ENCODE measurements at places on chromosomes 2 and 18.
A peak's percentile ranks its signal among the peaks of the same experiment; 100 is the strongest.

GRCh38 chr2:216882876-216883275 lies 23.0 kb upstream of the TNP1 start:
- DNase-seq = no peak

GRCh38 chr2:16105669-16106281 lies 165.4 kb downstream of the MYCN start:
- DNase-seq = no peak

- DNase-seq = no peak
Measured at GRCh38 chr2:191176801-191177438, 26.1 kb upstream of the STAT4 start.

DNA sequence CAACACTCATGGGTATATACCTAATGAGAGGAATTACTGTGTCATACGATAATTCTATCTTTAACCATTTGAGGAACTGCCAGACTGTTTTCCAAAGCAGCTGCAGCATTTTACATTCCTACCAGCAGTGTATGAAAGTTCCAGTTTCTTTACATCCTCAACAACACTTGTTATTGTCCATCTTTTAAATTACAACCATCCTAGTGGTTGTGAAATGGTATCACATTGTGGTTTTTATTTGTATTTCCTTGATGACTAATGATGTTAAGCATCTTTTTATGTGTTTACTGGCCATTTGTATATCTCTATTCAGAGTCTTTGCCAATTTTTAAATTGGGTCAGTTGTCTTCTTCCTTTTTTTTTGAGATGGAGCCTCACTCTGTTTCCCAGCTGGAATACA lies 4.0 kb upstream of the CKAP2L start:
- no peak for DNase-seq

- no peak for DNase-seq
Measured at GRCh38 chr18:79955302-79956075, 4.0 kb upstream of the SLC66A2 start.

GRCh38 chr2:235851828-235852525 lies 316.2 kb downstream of the GBX2 start:
- DNase-seq = no peak

GRCh38 chr18:8724452-8724851 lies 19.1 kb downstream of the MTCL1 start:
- DNase-seq = no peak

- no peak for DNase-seq
Measured at GRCh38 chr18:24545651-24546050, 85.2 kb downstream of the HRH4 start.

DNA sequence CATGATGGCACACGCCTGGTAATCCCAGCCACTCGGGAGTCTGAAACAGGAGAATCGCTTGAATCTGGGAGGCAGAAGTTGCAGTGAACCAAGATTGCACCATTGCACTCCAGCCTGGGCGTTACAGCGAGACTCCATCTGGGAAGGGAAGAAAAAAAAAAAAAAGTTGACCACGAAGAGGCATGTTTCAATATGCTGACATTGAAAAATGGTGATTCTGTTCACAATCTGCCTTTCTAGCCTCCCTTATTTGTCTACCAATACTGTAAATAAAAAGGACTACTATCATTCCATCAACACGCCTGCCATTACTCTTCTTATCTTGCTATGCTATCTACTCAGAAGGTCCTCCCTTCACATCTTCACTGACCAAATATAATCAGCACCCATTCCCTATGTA lies 18.4 kb downstream of the GFPT1 start:
- no peak for DNase-seq

DNA sequence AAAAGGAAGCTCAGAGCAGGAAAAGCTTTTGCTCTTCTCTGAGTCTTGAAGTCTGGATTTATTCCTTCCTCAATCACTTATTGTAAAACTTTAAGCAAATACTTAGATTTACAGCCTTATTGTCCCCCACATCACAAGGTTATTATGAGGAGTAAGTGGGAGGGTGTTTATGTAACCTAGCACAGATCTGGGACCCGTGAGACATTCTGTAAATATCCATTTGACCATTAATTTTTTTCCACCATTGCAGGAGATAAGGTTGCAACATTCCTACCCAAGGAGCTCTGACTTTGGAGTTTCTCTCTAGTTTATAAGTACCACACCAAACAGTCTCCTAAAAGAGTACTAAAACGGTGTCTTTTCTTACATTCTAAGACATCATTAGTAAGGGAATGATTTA lies 52.1 kb upstream of the CTIF start:
- DNase-seq = no peak

- DNase-seq = no peak
Measured at GRCh38 chr2:56613920-56614319, 430.1 kb downstream of the CCDC85A start.

- no peak for DNase-seq
Measured at GRCh38 chr2:188102881-188103280, 188.8 kb upstream of the GULP1 start.

DNA sequence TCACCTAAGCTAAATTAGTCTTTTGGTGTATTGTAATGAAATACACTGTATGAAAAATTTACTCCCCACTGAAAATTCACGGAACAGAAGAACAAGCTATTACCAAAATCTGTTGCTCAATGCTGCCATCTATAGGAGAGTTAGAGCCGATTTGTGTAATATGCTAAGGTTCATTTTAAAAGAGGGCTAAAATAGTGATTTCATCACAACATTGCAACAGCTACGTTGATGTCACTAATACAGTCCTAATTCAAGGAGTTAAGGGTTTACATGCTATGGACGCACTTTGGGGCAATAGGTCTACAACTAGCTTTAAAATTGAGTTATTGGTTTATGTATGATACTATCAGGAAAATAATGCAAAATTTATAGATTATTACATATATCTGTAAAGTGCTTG lies 3.0 kb upstream of the IRS1 start:
- peak; percentile 59 for DNase-seq

DNA sequence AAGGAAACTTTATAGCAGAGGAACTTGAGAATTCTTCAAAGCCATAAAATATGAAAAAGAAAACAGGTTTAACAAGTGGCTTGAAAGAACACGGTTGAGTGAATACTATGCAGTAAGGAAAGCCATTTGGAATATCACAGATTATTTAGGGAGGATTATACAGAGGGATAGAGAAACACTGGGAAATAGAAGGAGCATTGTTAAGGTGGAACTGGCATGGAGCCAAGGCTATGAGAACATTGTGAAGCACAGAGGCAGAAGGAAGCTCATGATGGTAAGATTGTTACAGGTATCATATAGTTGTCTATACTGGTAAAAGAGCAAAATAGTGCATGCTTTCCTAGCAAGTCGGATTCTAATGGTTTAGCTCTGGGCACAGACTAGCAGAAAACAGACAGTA lies 87.1 kb downstream of the SS18 start:
- DNase-seq = no peak

DNA sequence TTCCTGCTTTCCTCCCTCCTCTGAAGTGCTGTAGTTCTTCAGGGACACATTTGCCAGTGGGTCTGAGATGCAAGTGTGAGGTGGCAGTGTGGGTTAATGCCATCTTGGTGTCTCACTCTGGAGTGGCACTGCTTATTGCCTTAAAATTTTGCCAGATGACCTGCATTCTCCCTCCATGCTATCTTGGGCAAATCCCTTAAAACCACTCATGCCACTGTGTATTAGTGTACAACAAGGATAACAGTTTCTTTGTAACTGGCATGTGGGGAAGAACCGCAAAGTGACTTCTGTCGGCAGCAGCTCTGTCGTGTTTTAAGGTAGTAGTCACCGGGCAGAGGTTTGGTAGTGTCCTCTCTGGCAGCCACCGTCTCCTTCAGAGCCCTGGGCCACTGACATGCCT lies 124.2 kb downstream of the NEDD4L start:
- no peak for DNase-seq

DNA sequence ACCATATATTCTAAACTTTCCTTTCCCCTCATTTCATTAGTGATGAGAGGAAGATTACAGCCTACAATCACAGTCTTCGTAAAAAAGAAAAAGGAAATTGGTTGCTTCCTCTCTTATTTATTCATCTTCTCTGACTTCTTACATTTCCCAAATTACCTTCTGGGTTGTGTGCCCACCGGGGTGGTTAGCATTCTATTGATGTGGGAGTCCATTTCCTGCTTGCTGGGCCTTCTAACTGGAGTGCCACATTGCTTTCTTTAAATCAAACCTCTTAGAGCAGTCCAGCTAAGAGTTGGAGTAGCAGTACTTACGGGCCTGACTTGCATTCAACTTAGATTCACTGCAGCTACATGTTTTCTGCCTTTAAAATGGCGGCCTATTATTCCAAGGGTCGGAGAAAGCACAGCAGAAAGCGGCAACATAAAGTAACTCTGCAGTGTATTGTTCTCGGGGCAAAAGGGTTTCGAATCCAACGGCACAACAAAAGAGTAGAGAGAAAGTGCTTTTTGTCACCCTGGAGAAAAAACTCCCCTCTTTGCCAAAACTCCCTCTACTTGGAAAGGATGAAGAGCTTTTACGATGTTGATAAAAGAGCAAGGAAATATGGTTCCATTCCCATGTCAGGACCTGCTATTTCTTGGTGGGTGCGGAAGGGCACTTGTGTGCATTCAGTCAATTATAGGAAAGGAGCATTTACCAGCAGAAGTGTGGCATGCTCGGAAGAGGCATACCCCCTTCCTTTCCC lies 110.6 kb upstream of the DLX2 start:
- no peak for DNase-seq

DNA sequence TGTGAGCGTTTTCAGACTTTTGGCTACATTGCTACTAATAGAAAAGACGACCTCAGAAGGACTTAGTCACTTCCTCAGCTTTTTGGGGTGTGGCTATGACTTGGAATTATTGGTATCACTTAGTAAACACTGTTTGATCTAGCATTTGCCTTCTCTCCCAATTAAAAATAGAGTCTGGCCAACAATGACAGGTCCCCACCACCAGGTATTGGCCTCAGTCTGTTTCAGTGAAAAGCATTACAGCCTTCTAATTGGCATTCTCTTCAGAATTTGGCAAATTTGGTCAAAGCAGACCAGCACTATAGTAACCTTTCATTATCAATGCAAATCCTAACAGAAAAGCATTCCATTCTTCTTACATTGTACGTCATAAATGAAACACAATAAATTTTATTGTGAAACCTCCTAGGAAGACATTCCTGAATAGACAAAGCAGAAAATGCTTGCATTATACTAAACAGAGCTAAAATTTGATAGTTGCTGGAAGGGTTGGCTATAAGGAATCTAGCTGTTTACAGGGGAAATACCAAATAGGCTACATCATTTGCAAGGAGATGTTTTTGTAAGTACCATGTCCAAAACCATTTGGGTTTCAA lies 613.9 kb downstream of the IRS1 start:
- no peak for DNase-seq

- DNase-seq = peak; percentile 23
Measured at GRCh38 chr2:37344453-37345361, at the start of gene QPCT. Gene QPCT, plus strand, starts transcription at chr2:37344630. Its CDS starts 102 bp downstream, at chr2:37344732.

- DNase-seq = no peak
Measured at GRCh38 chr18:67916097-67916496, 399.6 kb upstream of the DSEL start.

DNA sequence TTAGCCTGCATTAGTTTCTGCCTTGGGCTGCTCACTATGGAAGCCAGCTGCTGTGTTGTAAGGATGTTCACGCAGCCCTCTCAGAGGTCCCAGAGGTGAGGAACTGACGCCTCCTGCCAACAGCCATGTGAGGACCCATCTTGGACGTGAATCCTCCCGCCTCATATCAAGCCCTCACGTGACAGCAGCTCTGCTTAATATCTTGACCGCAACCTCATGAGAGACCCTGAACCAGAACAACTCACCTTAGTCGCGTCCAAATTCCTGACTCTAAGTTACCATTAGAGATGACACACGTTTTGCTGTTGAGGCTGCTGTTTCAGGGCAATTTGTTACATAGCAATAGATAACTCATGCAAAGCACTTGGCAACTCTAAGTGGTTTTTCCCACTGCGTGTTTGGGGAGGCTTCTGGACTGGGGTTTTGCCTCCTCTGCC lies 97.7 kb downstream of the TMEM17 start:
- no peak for DNase-seq

GRCh38 chr2:37464067-37464466 lies 119.6 kb downstream of the QPCT start:
- no peak for DNase-seq

DNA sequence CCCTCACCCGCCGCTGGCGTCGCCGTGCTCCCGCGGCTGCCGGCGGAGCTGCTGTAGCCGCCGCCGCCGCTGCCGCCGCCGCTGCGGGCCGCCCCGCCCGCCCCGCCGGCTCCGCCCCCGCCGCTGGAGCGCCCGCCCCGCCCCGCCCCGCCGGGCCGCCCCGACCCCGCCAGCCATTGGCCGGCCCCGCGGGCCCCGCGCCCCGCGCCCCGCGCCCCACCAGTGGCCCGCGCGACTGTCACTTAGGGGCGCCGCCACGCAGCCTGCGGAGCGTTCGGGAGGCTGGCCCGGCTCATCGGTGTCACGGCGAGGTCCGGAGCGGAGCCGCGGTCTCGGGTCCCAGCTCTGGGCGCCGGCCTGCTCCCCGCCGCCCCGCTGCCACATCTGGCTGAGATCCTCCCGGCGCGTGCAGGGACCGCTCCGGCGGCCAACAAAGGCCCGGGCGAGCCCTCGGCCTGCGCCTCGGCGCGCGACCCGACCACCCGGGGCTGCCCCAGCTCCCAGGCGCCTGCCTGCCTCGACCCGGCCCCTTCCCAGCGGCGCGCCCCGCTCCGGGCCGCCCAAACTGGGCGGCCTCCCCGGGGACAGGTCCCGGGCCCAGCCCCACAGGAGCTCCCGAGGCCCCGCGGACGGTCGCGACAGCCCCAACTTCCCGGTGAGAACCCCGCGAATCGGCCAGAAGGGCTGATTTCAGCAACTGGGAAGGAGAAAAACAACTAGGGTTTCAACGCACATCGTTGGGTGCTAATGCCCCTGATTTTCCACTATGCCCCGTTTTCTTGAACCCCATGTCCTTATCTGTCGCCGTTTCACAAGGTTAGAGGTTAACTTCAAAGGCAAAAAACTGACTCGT lies at the start of gene MGAT4A:
Gene MGAT4A (minus strand): TSS at position 92 of the 853 bp plus-strand sequence. CDS start 4,800 bp downstream, outside the sequence.
- DNase-seq = no peak

- no peak for DNase-seq
Measured at GRCh38 chr2:98805412-98806171, 74.7 kb upstream of the MGAT4A start.

- no peak for DNase-seq
Measured at GRCh38 chr18:39843546-39843945, 2111.5 kb upstream of the PIK3C3 start.

DNA sequence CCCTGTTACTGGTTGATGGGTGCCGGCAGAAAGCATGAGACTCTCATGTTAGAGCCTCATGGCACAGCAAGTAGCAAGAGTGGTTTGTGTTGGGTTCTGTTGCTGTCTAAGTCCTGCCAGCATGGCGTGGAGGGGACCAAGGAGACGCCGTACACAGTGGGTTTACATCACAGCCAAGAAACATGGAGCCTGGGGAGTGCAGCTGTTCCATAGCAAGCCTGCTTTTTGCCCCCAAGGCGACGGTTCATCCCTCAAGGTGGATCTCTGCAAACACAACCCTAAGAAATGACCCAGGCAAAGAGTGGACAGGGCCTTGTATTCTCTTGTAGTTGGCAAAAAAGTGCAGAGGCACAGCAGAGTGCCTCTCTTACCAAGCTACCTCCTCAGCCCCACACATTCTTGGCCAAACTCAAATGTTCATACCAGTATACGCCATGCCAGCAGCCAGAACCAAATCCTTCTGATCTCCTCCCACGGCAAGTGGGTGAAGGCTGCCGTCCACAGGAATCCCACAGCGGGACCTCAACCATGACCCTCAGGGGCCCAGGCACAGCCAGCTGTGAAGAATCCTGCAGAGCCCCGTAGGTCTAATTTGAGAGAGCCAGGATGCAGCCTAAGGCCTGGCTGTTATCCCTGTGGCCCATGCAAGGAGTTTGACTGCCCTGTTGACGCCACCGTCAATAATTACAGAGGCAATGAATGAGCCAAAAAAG lies 19.0 kb downstream of the SNED1 start:
- no peak for DNase-seq

GRCh38 chr2:159892990-159893810 lies 95.2 kb upstream of the CD302 start:
- no peak for DNase-seq

GRCh38 chr2:39335930-39336329 lies 92.2 kb upstream of the CDKL4 start:
- no peak for DNase-seq

Measured in RCC 7860 (cell line).